ENCODE measurements at places on chromosomes 2 and 18.

DNA sequence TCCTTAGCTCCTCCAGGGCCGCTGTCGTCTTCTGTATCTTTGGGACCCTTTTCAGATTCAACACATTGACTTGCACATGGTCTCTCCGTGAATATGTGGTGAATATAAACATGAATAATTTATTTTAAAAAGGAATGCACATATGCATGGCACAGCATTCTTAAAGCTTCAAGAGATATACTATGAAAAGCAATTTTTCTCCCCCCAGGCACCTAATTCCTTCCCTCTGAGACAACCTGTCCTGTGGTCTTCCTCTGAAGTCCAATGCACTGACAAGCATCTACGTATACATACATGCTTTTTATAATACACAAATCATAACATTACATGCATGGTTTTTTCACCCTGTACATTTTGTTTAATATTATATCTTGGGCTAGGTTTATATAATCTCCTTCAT, 285.1 kb downstream of the MYT1L start:
- no peak for DNase-seq

DNA sequence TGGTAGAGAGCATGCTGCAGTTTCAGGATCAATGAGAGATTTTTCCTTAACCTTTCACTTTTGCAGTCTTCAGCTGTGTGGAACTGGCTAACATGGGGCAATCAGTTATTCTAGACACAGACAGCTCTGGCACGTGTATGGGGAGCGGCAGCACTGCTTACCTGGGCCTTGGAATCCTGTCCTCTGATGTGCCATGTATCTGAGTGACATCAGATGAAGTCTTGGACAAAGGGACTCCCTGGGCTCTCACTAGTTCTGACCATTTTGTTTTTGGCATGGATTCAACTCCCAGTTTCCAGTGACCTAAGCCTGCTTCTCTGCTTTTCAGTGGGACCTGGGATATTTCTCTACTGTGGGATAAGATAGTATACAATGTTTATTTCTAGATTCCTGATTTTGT, 54.3 kb downstream of the RNF144A start:
- DNase-seq = no peak

DNA sequence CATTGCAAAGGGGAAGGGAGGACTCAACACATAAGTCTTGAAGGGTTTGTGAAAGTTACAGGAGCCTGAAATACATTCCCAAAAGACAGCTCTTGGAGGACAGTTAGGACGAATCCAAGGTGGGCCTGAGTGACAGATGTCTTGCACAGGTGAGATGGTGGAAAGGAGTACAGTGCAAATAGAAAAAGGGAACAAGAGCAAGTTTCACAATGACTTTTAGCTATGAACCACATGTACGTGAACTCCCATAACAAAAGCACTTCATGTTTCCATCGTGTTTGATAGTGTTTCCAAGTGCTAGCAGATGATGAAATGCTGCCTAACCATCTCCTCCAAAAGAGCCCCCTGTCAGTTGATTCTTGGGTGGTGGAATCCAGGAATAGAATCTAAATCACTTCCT, 1.8 kb downstream of the IL18RAP start:
- DNase-seq = peak; percentile 11

DNA sequence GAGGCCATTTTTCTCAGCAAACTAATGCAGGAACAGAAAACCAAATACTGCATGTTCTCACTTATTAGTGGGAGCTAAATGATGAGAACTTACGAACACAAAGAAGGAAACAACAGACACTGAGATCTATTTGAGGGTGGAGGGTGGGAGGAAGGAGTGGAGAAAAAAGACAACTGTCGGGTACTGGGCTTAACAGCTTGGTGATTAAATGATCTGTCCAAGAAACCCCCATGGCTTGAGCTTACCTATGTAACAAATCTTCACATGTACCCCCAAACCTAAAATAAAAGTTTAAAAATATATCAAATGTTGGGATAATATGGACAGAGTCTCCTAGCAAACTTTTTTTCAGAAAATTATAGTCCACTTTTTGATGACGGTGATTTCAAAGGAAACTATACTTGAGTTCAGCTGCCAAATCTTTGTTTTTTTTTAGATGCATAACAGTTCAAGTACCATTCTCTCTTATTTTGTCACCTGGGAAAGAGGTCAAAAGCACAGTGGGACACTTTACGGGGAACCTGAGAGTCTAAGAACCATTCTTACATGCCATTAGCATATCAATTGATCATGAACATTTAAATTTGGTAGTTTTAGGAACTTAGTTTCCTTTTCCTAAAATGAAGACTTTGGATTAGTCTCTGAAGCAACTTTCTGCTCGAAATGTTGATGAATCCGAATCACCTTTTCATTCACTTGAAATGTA, 835.0 kb downstream of the NRXN1 start:
- no peak for DNase-seq

GRCh38 chr2:222142027-222142426, 156.8 kb downstream of the PAX3 start:
- no peak for DNase-seq

GRCh38 chr2:69994166-69994565, 32.7 kb upstream of the ASPRV1 start:
- DNase-seq = no peak

DNA sequence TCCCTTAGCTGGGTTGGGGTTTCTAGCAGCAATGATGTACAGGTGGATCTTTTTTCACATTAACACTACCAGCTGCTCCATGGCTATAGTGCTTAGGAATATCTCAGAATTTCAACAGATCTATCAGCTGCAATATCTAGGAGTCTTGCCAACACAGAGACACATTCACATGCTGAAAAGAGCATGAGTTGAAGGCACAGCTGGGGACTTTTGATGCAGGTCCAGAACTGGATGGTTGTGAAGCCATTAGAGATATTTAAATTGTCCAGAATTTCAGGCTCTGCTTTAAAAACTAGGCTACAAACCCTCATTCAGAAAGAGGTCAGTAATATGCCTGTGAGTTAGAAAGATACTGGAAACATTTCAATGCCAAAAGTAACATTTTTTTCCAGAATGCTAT, 122.2 kb upstream of the CCDC195 start:
- no peak for DNase-seq

GRCh38 chr18:79393181-79393634, 2.5 kb upstream of the NFATC1 start:
- DNase-seq = no peak

DNA sequence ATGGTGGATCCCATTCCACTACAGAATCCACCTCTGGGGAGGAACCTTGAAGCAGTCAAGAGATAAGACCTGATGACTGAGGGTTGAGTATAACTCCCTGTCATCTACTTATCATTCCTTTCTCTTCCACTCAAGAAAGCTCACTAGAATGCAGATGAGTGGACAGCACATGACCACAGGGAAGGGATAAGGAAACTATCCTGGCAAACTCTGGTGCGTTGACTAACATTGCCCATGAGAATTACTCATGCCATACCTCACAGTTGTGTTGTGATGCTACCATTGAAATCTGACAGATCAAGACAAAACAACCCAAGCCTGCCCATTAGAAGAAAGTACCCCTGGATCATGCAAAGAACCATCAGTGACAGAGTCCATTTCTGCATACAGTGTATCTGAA, 26.5 kb downstream of the SLC16A14 start:
- no peak for DNase-seq

DNA sequence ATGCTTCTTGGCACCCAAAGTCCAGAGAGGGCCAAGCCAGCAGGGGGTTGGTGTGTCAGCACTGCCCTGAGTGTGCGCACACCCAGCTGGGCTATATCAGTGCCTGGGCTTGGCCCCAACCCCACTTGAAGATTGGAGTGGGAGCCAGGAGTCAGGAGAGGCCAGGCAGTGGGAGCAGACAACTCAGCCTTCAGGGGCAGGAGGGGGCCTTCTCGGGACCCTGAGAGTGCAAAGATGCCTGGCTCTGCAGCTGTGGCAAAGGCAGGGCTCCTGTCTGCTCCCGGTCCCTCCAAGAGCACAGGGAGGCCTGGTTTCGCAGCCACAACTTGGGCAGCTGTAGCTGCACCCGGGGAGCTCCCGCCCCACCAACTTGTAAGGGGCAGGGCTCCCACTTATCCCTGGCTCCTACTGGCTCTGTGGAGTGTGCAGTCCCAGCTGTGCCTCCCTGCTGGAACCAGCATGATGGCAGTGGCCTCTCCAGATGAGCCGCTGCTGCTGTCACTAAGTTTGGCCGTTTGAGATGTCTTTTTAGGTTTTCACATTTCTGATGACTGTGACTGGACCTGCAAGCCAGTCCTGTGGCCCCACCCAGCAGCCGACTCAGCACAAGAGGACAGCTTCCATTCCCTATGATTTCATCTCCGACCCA, 148.8 kb upstream of the HS6ST1 start:
- DNase-seq = no peak

DNA sequence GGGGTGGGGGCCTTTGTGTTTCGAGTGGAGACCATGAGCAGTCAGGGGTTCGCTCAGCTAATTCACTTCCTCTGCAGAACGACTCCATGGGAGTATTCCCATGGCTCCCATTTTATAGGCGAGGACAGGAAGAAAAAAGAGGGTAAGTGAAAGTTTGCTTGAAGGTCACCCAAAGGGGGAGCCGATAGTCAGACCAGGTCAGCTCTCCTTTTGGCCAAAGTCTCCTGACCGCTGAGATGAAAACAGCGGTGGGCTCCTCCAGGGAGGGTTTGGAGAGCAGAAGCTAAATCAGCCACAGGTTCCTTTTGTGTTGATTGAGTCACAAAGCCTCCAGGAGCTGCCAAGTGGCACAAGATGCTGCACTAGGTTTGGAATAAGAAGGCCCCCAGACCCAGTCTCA, 34.1 kb upstream of the CTAGE1 start:
- no peak for DNase-seq

- no peak for DNase-seq
These were observed 327.2 kb downstream of the SATB2 start for GRCh38 chr2:199130501-199130900.

- no peak for DNase-seq
These were observed 32.9 kb upstream of the POMC start for GRCh38 chr2:25201265-25201664.

DNA sequence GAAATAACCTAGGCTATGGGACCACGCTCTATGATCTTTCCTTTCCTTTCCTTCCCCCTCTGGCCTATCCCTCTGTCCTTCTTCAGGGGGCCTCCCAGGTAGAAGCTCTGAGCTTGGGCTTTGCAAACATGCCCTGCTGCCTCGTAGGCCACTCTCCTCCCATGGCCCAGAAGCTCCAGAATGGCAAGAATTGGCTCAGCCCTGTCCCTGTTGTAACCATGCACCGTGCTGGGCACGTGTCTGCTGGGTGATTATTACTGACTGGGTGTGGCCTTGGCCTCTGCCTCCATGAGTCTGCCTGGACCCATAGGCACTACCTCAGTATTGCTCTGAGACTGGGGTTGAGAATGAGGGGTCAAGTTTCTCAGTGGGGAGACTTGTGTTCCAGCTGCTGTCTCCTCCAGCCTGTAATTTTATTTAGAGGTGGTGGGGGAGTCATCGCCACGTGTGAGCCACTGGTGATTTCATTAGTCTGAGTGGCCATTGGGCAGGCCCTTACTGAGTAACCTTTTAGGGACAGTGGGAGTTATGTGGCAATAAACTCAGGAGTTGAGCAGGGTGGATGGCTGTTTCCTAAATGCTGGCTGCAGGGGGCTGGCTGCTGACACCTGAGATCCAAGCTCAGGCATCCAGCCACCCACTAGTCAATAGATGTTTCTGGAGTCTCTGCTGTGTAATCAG, 157.9 kb downstream of the CLIP4 start:
- no peak for DNase-seq

DNA sequence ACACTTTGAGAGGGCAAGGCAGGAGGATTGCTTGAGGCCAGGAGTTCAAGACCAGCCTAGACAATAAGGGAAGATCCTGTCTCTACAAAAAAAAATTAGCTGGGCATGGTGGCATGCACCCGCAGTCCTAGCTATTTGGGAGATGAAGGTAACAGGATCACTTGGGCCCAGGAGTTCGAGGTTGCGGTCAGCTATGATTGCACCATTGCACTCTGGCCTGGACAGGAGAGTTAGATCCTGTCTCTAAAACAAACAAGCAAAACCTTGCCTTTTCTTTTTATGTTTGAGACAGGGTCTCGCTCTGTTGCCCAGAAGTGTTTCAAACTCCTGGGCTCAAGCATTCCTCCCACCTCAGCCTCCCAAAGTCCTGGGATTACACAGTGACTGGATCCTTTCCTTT, 14.5 kb upstream of the THADA start:
- no peak for DNase-seq
